ENCODE measurements at places on chromosomes 2 and 18. TPM values are rescaled to one million over a fixed set of nuclear protein-coding genes. Genes with fewer than 3 reads are reported as not detected.

FSHR gene
- total RNA-seq, result not detected

USP40 gene
- total RNA-seq, result 14.1 TPM

SP140L gene
- 90.5 TPM for total RNA-seq

SERPINE2 gene
- total RNA-seq, result 22.2 TPM

EML6 gene
- total RNA-seq, result 0.78 TPM

DNA sequence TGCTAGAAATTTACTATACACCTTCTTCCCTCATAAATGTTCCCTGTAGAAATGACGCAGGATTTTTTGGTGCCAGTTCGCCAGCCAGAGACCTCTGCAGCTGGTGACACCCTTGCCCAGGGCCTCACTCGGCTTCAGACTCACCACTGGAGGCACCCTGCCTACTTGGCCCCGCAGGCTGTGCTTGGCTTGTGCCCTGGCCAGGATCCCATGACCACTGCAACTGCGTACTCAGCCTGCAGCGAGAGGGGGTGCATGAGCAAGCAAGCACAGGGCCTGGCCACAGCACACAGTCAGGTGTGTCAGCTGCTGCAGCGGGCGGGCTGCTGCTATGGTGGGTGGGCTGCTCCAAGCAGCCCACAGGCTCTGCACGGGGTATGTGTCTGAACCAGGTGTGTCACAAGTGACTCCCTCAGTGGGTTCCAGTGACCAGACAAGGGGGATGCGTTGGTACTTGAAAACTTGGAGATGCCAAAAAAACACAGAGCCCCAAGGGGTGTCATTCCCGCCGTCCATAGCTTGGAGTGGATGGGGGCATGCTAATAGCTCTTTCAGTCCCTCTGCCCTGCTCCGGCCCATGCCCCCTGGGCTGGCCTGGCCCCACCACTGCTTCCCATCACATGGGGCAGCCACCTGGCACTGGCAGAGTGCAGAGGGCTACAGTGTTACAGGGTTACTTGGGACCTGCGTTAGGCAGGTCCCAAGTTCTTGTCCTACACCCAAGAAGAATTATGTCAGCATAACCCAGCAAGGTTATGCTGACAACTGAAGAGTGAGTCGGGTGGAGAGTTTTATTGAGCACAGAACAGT, 46.6 kb upstream of the TANC1 start:
- DNase-seq, result no peak

GRCh38 chr2:31937741-31938140, 73.1 kb downstream of the MEMO1 start:
- DNase-seq, result no peak

- DNase-seq, result peak; percentile 26
Measured at GRCh38 chr2:579351-579886, 97.8 kb downstream of the TMEM18 start.

DNA sequence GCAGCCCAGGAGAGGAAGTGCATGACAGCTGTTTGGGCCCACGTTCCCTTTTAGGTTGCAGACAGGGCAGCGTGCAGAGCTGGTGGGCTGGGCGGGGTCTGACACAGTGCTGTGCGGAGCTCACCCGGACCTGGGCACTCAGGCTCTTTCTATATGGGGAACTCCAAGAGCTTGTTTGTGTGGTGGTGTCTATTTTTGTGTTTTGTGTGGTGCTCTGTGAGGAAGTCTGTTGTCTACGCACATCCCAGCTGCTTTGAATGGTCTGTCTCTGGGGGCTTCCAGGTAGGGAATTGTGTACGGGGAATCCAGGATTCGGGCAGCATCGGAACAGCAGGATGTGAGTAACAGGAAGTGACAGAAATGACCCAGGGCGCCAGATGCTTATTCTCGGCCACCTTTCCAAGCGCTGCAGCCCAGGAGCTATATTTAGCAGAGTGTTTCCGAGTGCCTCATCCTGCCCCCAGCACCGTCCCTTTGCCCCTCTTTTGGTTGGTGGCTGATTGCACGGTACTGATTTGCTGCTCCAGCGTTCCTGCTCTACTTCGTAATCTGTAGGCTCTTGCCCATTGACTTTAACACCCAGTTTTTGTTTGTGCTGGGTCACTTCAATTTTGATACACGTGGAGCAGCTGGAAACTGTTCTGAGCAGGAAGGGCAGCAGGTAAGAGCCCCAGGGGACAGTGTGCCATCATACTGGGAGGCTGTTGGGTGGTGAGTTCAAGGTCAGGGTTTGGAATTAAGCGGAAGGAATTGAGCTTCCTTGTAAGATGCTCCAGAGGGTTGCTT, 64.7 kb downstream of the DGKD start:
- DNase-seq, result peak; percentile 64

GRCh38 chr2:239327536-239328350, 73.1 kb downstream of the HDAC4 start:
- DNase-seq, result no peak

Data from activated CD8-positive, alpha-beta T cell treated with anti-CD3 and anti-CD28 coated beads, Interleukin-2, amount 10 ng/mL, durations not matched to agents 7 days and 5 days (primary cell).